ENCODE measurements at places on chromosomes 7 and 10.

- DNase-seq = no peak
Observed at GRCh38 chr10:83983578-83984255, 155.6 kb upstream of the GHITM start.

DNA sequence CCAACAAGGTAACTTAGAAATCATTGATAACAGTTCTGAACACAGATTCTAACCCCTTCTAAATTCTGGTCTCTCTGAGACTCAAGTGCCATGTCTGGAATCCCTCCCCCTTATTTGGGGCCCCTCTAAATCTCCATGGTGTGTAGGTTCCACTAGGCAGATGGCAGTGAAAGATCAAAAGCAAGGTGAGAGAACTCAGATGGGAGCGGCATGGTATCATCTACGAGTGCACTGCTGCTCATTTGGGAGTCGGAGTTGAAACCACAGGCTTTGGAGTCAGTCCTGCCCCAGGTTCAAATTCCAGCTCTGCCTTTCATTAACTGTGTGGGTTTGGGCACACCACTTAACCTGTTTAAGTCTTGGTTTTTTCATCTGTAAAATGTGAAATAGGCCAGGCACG is 72.6 kb downstream of the MTURN start:
- no peak for DNase-seq

- no peak for DNase-seq
Observed at GRCh38 chr7:32093415-32094408, 23.5 kb upstream of the PDE1C start.

DNA sequence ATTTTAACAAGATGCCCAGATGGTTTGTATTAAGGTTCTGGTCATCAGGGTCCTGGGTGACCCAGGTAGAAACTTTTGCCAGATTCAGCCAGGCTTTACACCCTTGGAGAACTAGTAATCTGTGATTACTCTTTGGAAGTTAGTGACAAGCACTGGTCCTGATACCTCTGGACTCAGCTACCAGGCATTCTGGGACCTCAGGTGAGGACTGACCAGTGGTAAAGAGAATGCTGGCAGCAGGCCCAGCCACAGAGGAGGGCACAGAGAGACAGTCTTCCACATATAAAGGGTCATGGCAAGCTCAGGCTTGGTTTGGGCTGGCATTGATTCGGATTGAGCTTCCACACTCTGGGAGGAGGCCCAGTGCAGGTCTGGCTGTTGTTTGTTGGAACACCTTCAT is 112.0 kb upstream of the CHST15 start:
- DNase-seq = no peak

DNA sequence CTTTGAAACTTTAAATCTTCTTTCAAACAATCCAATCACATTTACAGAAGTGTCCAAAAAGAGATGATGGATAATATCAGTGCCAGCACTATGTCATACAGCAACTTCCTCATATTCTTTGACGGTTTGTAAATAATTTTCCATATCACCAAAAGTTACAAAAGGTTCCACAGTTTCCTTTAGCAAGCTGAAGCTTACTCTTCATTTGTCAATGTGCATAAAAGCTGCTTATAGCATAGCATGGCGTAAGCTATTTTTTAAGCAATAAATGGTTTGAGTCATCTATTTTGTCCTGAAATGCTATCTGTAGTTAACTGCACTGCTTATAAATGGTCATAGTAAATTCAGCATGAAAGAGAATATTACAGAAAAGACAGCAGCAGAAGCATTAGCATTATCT is 95.1 kb downstream of the ETV1 start:
- DNase-seq = no peak

- no peak for DNase-seq
Observed at GRCh38 chr10:25522946-25523608, 348.3 kb downstream of the GPR158 start.

DNA sequence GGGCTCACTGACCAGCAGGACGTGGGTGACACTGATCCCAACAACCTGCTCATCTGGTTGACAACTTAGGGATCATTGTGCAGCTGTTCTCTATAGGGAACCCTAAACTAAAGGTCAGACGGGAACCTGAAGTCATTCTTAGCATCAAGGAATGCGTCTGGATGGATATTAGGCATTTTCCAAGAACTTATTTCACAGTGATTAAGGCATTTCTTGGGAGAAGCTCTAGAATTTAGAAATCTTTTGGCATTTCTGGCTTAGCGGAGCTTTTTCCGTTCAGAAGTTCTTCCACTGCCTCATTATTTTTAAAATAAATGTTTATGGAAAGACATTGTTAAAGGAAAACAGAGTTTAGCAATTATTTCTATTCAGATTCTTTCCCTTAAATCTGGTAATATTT is 303.3 kb upstream of the IGFBP3 start:
- no peak for DNase-seq

DNA sequence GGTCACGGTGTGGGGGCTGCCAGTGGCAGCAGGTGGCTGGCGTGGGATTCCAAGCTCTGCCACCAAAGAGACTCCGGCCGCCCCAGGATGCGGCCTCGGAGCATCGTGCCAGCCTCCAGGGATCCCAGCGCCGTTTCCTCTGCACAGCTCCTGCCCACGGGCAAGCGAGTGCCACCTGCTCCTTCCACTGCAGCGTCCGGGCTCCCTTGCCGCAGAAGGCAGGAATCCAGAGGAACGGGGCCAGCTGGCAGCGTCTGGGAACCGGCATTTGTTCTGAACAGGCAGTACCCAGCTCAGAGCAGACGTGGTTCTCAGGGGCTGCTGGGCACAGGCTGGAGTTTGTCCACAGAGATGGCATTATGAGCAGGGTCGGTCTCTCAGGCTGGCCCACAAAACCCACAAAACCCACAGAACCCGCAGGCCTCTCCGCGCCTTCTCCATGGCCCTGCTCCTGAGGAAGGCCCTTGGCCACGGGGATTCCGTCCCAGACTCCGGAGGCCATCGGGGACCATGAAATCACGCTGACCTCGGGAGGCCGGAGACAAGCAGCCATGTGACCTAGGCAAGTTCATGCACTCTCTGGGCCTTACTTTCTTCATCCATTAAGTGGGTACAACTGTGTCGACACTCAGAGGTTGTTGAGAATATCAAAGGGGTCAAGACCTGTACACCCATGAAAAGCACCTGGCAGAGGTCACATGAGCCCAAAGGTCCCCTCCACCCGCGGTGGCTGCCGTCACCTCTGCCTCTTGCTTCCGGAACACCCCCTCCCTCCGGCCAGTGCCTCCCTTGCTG is 72.1 kb upstream of the TNRC18 start:
- no peak for DNase-seq

DNA sequence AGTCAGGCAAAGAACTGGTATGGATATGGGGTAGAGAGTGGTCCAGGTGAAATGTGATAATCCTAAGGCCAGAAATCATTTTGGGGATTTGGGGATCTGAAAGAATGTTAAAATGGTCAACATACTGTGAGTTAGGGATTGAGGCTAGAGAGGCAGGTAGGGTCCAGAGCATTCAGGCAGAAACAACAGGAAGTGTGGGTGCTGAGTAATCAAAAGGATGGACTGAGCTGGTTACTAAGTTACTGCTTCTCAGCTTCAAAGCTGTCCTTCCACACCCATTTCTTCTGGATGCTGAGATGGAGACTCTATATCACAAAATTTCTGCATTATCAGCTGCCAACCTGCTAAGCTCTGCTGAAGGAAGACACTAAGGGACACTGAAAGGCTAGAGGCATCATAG is 30.6 kb upstream of the PRKCQ start:
- DNase-seq = no peak

DNA sequence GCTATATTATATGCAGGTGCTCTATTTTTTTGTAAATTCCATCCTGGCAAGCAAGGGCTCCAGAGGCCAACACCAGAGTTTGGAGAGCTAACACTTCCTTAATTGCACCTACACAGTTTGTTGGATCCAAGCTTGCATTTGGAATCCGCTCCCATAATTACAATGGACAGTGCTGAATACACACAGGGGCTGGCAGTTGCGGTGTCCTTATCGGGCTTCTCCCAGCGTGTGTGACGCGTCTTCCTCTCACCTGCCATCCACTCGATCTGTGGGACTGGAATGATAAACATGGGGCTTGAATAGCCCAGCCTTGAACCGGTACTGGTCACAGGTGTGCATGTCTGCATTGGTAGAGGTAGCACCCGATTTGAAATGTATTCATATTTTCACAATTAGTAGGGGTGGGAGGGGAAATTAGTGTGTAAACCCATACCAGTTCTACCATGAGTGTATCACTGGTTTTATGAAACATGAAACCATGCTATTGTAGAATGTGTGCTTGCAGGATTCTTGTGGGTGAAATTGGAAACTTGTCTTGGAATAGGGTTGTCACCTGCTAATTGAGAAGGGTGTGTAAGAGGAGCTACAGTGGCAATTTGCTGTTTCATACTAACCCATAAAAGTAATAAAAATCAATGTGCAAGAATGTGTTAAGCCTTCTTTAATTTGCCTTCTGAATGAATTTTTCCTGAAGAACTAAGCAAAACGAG is 316.5 kb downstream of the WDR11 start:
- DNase-seq = no peak

DNA sequence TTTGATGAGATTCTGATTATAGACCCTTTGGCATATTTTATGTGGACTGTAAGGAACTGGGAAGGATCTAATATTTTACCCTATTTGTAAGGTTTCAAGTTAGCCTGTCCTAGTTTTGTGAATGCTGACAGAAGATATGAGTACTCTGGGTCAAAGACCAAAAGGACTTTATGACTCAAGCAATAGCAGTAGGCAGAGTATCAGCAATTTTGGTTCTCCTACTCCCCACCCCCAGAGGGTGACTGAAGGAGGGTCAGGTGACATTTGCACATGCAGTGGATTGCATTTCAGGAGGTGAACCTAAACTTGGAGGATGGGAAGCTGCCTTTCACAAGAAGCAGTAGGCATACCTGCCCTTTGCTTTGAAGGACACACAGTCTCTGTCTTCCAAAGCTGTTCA is 84.0 kb upstream of the KLF6 start:
- no peak for DNase-seq

- DNase-seq = peak; percentile 17
Observed at GRCh38 chr10:110834629-110835301, 37.0 kb upstream of the PDCD4 start.

DNA sequence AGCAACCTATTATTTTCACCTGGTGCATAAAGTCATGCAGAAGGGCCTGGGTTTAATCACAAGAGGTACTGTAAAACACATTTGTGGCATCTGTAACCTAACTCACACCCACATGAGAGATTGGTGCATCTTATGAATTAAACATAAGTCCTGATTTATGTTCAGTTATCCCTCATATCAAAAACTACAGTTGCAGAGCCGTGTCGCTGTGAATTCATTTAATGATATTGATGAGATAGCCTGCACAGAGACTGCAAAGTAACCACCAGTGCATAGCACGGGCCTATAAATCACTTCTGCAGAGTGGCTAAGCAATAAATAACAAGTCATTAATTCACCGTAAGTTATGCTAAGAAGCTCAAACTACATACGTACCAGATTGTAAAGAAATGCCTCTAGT is 178.2 kb downstream of the RELN start:
- DNase-seq = no peak

GRCh38 chr7:30764030-30764975 is 6.9 kb upstream of the MINDY4 start:
- DNase-seq = no peak

DNA sequence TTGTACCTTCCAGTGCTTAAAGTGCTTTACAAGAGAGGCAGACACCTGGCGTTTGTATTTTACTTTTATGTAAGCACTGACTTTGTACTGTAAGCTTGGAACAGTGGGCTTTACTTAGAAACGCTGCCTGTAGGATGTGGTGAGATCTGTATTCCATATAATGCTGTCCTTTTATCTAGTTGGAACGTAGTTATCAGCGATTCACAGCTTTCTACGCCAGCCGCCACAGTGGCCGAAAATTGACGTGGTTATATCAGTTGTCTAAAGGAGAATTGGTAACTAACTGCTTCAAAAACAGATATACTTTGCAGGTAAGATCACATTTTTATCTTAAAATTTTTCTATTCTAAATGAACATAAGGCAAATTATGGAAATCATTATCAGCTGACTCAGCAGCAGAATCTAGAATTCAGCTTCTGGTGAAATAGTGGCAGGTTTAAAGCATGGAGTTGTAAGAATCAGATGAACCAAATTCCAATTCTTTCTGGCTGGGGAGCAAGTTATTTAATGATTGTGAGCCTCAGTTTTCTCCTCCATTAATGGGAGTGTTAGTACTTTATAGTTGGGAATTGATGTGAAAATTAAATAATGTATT is 91.5 kb downstream of the CUL1 start:
- DNase-seq = no peak

GRCh38 chr10:7311218-7311849 is 99.5 kb downstream of the SFMBT2 start:
- no peak for DNase-seq

GRCh38 chr7:157129200-157129599 is 9.5 kb upstream of the UBE3C start:
- DNase-seq = no peak

- no peak for DNase-seq
Observed at GRCh38 chr10:77922566-77923179, 3.9 kb downstream of the DLG5 start.

DNA sequence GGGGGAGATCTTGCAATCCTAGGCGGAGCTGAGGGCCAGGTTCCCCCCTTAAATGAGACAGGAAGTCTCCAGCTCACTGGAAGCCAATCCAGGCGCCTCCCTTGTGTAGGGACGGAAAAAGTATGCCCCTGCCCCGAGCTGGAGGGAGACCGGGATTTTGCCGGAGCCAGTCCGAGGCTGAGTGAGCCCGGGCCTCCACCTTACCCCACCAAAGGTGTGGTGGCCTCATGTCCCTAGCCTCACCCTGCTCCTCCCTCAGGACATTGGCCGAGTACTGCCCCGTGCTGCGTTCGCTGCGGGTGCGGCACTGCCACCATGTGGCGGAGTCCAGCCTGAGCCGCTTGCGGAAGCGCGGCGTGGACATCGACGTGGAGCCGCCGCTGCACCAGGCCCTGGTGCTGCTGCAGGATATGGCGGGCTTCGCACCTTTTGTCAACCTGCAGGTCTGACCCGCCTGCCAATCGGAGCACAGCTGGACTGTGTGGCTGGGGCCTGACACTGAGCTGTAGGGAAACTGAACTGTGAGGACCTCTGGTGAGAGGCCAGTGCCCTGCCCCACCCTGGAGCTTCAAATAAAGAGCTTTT is 2.0 kb downstream of the FBXL15 start:
- DNase-seq = peak; percentile 54

GRCh38 chr10:67666416-67667034 is 29.5 kb downstream of the CTNNA3 start:
- no peak for DNase-seq

GRCh38 chr10:130369645-130370381 is 233.6 kb downstream of the GLRX3 start:
- DNase-seq = no peak
